ENCODE measurements at places on chromosomes 5 and 9.
A peak's percentile ranks its signal among the peaks of the same experiment; 100 is the strongest.

DNA sequence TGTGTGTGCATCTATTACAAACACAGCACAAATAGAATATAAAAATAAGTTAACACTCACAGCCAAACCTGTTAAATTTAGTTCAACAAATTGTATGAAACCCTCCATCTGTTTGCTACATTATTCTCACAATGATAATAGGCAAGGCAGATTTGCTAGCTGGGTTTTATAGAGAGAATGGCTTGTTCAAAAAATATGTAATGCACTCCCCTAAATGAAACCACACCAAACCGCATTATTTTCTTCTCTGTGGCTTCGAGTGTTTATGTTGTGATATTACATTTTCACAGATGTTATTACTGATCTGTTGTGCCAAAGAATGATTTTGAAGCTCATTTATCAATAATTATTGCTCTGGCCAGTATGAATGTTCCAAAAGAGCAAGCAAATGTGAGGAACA is 92.9 kb downstream of the SPATA31D1 start:
- no peak for DNase-seq

- DNase-seq: no peak
These were observed 22.6 kb downstream of the CD180 start for GRCh38 chr5:67173959-67174358.

- no peak for DNase-seq
These were observed 168.3 kb upstream of the PPP2R2B start for GRCh38 chr5:147046894-147047293.

GRCh38 chr5:112948458-112948857 is 26.4 kb upstream of the REEP5 start:
- no peak for DNase-seq

DNA sequence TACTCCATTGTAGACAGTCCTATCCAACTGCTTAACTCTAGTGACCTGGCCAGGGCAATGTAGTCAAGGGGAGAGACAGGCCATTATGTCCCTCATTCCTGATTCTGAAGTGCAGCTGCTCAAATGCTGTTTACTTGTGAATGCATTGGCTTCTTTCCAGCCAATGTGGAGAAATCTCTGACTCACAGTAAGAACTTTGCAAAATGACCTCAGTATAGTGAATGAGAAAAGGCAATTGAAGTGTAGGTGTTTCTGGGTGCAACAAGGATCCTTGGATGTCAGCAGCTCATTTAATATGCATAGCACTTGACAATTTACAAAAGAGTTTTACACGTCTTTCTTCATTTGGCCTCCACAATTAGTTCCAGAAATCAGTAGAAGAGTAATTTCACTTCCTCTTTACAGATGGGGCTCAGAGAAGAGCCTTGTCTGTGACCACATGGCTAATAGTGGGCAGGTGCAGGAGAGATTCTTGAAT is 367.2 kb downstream of the OSTF1 start:
- DNase-seq: no peak

DNA sequence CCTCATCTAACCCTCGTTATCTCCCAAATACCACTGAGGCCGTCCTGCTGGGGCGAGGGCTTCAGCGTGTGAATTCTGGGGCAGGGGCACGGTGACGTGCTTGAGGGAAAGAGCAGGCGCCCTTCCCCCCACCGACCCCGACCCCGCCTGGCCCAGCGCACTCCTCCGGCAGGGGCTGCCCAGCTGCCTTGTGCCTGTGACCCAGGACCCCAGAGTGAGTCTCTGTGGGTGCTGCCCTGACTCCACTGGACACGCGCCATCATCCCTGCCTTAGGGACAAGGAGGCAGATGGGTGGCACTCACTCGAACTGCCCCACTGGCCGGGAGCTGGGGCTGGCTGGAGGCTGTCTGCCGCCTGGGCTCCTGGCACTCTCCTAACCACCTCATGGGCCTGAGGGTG is 136.2 kb upstream of the LPCAT1 start:
- no peak for DNase-seq

GRCh38 chr5:10594591-10595210 is 30.8 kb downstream of the ANKRD33B start:
- no peak for DNase-seq

GRCh38 chr9:134618163-134618832 is 23.3 kb upstream of the COL5A1 start:
- DNase-seq: no peak

DNA sequence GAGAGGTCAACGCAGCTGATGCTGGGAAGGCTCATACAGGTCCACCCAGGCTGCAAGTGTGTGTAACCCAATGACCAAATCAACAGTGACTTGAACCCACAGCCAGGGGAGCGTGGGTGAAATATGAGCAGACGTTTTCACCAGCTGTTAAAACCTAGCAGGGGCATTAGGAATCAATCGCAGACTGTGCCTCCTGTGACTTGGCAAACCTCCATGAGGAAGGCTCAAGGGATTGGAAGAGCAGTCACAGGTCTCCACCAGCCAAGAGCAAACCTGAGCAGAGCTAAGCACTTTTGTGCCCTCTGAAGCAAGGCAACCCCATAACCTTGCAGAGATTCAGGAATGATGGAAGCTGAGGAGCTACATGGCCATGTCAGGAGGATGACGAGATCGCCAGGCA is 25.5 kb downstream of the INSYN2B start:
- DNase-seq: no peak

DNA sequence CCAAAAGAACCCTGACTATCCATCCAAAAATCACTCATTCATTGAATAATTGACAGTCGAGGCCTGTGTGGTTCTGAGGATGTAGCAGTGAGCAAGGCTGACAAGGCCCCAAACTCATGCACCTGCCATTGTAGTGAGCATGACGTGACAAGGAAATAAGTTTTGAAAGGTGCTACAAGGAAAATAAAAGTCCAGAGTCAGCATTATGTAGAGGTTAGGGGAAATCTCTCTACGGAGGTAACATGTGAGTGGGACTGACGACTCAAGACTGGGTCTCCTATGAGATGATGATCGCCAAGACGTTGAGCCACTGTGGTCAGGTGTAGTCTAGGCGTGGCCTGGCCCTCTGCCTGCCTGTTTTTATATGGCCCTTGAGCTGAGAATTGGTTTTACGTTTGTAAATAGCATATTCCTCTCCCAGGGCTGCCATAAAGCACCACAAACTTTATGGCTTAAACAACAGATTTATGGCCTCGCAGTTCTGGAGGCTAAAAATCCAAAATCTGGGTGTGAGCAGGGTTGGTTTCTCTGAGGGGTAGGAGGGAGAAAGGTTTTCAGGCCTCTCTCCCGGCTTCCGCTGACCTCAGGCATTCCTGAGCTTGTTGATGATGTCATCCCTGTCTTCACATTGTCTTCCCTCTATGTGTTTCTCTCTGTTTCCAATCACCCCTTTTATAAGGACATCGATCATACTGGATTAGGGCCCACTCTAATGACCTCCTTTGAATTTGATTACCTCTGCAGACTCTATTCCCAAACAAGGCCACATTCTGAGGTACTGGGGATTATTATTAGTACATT is 206.4 kb upstream of the EGFLAM start:
- DNase-seq: no peak

DNA sequence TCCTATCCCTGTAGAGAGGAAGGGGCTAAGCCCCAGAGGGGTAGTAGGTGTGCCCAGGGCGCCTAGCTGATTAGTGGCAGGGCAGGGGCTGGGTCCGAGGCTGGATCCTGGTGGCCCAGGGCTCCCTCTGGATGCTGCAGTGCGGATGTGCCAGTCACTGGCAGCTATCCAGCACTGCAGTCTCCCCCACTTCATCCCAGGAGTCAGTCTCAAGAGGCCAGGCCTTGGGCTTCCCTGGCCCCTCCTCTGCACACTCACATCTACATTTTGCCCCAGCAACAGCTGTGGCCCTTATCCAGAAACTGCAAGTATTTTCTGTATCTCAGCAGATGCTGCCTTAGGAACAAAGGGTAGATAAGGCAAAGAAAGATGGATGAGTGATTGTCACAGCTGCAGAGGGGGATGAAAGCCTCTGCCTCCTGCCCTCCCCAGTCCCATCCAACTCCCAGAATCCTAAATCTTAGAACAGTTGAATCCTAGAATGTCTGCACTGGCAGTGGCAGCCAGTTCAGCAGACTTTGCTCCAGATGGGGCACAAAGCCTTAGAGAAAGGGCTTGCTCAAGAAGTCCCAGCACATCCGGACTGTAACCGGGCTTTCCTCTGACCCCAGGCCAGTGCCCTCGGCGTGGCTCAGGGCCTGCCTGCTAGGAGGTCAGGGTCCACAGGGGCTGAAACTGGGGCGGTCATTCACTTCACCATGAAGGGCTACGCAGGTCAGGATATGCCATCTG is 1.6 kb downstream of the ANXA6 start:
- DNase-seq: peak; percentile 21

DNA sequence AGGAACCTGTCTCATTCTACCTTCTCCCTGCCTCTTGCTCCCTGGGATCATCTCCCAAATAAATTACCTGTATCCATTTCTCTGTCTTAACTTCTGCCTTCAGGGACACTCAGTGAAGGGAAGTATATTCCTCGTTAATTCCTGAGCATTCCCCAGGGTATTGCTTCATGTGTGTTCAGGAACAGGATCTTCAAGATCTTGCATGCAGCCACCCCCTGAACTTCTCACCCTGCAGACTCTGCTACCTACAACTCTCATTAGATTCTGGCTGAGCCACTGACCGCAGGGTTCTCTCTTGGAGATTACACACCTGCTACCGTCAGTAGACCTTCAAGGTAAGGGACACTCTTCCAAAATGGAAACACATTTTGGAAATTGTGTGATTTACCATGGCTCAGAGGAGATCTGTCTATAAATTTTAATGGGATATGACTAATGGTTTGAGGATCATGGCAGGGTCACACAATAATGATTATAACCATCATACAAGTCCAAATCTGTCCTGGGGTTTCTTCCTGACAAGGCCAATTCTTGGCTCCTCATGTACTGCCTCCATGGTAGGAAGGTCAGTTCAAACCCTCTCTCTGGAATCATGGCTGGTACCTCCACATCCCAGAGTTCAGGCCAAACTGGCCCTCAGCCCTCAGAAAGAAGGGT is 38.9 kb upstream of the UGCG start:
- no peak for DNase-seq

GRCh38 chr9:136784249-136784996 is 6.7 kb upstream of the TMEM141 start:
- DNase-seq: no peak

DNA sequence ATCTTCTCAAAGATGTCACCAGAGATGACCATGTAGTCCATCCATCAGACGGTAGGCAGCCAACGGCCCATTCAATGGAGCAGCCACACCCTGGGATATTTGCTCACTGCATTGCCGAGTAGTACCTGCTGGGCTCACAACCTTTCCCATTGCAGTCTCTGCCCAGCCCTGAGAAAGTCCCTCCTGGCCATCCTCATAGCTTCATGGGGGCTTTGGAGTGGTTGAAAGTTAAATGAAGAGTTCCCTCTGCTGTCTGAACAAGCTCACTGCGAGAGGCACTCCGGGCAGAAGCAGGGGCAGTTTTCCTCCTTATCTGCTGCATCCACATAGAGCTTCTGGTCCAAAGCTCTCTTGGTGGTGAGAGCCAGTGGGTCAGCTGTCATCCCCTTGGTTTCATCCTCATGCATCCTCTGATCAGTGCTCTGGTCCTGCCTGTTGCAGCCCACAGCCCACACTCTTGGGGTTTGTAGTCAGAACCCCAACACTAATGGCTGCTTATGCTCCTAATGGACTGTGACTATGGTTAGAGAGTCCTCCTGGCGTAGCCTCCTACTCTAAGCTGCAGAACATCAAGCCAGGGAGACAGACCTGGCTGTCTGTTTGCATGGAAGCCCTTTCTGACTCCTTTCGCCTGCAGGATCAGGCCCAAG is 23.3 kb downstream of the TNFSF8 start:
- peak; percentile 24 for DNase-seq

DNA sequence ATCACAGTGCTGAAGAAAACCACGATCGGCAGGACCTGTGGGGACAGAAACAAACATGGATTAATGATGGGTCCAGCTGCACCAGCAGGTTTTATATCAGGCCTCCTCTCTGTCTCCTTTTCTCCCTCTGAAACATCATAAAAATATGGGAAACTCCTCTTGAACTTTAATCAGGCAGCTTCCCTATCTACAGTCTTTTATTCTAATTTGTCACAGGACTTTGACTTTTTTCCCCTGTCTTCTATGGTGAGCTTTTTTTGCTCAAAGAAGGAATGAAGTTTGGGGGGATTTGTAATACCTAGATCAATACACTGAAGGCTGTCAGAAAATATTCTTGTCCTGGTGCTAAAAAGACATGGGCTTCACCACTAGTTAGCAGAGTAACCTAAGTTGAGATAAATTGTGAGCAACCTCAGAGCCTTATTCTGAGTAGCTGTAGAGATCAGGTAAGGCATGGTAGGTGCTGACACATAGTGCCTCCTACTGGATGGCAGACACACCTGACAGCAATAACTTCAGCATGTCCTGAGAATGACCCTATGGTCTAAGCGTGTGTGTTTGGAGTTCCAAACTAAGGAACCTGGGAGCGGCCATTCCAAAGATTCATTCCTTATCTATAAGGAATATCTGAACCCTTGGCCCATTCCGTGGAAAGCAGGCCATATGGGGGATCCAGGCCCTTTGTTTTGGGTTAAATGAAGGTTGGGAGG is 46.2 kb downstream of the SLC28A3 start:
- DNase-seq: no peak
